GF-D8 (cell line): ENCODE measurements at places on chromosomes 5 and 9.

- DNase-seq: no peak
These were observed 86.6 kb downstream of the EHMT1 start for GRCh38 chr9:137705443-137705863.

DNA sequence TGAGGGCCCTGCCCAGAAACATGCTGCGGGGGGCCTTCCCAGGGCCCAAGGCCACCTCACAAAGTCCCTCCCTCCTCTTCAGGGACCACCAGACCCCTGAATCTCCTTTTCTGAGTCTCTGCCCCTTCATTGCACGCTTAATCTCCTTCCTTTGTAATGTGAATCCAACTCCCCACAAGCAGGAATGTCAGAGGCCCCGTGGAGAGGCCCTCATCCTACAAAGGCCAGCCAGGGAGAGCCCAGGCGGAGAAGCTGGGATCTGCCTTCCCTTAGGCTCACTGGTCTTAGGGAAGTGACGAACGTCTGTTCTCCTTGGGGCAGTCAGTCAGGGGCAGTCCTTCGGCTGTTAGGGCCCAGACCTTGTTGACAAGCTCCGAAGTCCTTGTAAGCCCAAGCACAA lies 2.3 kb downstream of the SMIM33 start:
- no peak for DNase-seq

DNA sequence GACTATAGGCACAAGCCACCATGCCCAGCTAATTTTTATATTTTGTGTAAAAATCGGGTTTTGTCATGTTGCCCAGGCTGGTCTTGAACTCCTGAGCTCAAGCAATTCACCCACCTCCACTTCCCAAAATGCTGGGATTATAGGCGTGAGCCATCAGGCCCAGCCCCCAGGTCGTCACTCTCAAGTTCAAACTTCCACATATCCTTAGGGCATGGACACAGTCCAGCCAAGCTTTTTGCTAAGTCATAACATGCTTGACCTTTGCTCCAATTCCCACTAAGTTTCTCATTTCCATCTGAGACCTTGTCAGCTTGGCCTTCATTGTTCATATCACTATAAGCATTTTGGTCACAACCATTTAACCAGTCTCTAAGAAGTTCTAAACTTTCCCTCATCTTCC lies 43.9 kb upstream of the ARAP3 start:
- DNase-seq: no peak

GRCh38 chr9:99628285-99628684 lies 193.4 kb upstream of the NR4A3 start:
- no peak for DNase-seq

DNA sequence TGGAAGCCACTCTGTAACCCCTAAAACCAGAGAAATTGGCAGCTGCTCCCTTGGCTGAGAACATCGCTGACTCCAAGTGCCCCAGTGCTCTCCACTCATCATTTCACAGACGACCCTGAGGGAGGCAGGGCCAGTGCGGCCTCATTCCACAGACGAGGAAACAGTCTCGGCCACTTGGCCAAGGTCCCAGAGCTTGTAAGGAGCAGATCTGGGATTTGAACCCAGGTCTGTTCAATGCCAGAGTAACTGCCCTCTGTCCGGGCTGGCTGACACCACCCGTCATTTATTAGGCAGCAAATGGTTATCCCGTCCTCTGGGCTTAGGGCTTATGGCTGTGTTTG lies 19.9 kb upstream of the IER5L start:
- DNase-seq: no peak
